ENCODE measurements at places on chromosomes 13 and 19. TPM values are rescaled to one million over a fixed set of nuclear protein-coding genes. Genes with fewer than 3 reads are reported as not detected.
A peak's percentile ranks its signal among the peaks of the same experiment; 100 is the strongest.

IL17D gene
- total RNA-seq: 0.28 TPM

DNA sequence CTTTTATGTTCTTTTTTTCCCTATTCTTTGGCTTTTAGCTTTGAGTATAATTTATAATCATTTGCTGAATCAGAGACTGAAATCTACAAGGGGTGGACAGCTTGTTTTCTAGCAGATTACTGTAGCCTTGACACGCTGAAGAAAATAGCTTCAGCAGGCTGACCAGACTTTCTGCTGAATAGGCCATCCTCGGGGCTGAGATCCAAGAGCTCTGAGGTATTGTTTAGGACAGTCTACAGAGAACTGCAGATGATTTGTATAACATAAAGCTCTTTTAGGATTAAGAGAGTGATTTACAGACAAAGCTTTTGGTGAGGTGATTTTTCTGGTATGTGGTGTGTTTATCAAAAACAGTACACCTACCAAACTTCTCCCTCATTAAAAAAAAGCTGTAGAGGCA is 16.8 kb downstream of the POLR1D start:
- peak; percentile 38 for ATAC-seq

CD79A gene
- total RNA-seq: 2.6 TPM

GRCh38 chr13:20869540-20869939 is 33.0 kb downstream of the XPO4 start:
- no peak for ATAC-seq

DNA sequence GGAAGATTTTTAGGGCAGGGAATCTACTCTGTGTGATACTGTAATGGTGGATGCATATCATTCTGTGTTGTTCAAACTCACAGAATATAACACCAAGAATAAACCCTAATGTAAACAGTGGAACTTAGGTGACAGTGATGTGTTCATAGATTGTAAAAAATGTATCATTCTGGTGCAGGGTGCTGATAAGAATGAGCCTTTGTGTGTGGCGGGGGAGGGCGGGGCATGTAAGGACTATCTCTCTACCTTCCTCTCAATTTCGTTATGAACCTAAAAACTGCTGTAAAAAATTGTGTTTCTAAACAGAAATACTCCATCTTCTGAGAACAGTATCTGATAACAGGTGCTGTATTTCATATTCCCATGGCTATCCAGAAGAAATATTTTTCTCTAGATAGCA is 35.6 kb downstream of the TNFRSF19 start:
- no peak for ATAC-seq

GRCh38 chr13:32542221-32542620 is 3.6 kb upstream of the N4BP2L2 start:
- ATAC-seq: no peak

TRPM4 gene
- total RNA-seq: 12.1 TPM

DNA sequence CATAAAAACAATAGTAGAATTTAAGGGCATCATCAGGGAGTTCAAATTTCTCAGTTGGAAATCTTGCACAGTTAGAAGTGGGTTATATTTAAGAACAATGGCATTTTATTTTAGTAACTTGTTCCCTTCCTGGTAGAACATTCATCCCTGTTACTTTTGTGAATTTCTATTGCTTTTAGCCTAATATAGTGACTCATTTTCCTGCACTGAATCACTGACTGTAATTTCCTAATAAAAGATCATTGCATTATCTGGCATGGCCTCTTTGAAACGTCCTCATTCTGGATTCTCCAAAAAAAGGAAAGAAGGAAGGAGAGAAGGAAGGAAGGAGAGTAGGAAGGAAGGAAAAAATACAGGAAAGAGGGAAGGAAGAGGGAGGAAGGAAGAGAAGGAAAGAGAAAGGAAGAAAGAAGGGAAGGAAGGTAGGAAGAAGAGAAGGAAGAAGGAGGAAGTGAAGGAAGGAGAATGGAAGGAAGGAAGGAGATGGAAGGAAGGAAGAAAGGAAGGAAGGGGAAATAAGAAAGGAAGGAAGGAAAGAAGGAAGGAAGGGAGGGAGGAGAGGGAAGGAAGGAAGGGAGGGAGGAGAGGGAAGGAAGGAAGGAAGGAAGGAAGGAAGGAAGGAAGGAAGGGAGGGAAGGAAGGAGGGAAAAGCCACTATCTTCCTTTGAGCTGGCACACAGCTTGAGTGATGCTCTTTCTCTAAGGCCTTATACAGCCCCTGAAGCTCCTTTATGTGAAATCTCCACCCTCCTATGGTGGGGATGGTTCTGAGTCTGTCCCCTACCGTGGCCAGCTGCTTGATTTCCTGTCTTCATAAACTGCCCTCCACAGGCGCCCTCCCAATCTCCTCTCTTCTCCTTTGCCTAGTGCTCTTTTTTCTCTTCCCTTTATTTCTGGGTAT is 29.8 kb upstream of the TM9SF2 start:
- ATAC-seq: no peak

Measured in esophagus mucosa (tissue), 1 donor.